ENCODE measurements at places on chromosomes 3 and 15.
A peak's percentile ranks its signal among the peaks of the same experiment; 100 is the strongest.

- no peak for DNase-seq
Observed at GRCh38 chr15:39835550-39835949, 52.9 kb upstream of the FSIP1 start.

- no peak for DNase-seq
Observed at GRCh38 chr3:147406028-147406931, at the start of gene ZIC4. Gene ZIC4, minus strand, starts transcription at chr3:147406543. Its CDS starts 3,746 bp downstream, at chr3:147402797.

GRCh38 chr15:98530570-98530969 lies 117.8 kb upstream of the IGF1R start:
- no peak for DNase-seq

GRCh38 chr3:124999897-125000435 lies 55.8 kb downstream of the HEG1 start:
- no peak for DNase-seq

DNA sequence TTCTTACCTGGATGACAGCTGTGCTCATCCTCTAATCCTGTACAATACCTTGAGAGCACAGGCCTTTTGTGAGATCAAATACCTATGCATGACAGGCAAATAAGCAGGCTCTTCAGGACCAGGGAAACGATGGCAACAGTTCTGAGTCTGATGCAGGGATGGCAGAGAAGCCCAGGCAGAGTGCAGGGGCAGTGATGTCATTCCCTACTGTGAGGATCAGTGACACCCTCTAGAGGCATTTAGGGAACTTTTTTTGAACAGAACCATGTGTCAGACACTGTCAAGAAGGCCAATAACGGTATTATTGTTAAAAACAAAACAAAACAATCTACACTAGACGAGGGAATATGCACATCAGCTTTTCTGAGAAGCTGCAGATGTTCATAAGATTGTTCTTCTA lies 314.8 kb upstream of the CTDSPL start:
- DNase-seq = no peak

DNA sequence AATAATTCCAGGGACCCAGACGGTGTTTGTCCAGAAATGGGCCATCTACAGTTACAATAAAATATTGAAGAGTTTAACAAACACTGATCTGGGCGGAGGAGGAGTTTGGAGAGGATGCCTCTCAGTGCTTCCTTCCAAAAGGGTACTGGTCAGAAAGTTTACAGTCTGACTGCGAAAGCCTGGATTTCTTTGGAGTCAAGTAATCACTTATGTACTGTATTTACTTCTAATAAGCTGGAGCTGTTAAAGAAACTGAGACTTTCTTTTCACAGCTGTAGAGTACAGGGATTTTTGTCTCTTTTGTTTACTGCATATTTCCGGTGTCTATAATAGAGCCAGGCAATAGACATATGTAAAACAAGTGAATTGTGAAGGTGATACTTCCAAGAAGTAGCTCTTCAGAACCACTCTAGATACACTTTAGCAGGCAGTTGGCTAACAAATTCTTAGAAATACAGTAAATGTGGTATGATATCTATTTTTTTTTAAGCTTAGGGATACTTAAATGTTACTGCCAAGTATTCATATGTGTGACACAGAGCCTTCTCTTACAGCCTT lies 22.1 kb upstream of the NEO1 start:
- DNase-seq = no peak

- no peak for DNase-seq
Observed at GRCh38 chr3:14000556-14000955, 120.7 kb upstream of the WNT7A start.

DNA sequence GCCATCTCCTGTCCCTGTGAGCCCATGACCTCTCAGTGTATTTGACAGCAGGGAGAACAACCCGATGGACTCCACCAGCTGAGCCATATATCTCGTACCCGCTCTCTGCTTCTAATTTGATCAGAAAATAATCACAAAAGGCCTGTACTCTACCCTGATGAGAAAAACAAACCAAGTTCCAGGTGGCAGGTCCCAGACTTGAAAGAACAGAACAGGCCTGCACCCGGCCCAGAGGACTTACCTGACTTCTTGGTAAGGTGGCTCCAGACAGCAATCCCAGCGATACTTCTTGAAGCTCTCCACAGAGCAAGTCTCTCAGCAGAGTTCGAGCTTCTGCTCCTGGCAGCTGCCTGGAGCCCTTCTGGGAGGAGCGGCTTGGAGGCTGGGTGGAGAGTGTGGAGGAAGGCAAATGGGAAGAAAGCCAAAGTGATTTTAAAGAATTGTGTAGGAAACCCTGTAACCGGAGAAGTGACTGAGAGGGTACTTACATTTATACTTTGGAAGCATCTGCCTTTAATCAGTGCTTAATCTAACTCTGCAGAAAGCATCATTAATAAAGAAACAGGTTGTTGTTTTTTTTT lies 91.6 kb downstream of the SCN11A start:
- no peak for DNase-seq

- DNase-seq = no peak
Observed at GRCh38 chr3:48784426-48785120, 63.1 kb downstream of the PRKAR2A start.

- DNase-seq = no peak
Observed at GRCh38 chr3:189890496-189890895, 230.2 kb downstream of the P3H2 start.

- peak; percentile 26 for DNase-seq
Observed at GRCh38 chr15:61227950-61228936, 859 bp downstream of the RORA start.

- no peak for DNase-seq
Observed at GRCh38 chr3:42505128-42505848, 2.8 kb downstream of the VIPR1 start.

- no peak for DNase-seq
Observed at GRCh38 chr3:197335428-197336132, 37.2 kb upstream of the DLG1 start.

- DNase-seq = no peak
Observed at GRCh38 chr3:11522953-11523571, 120.7 kb downstream of the VGLL4 start.

GRCh38 chr3:159178209-159178897 lies 376.5 kb downstream of the MFSD1 start:
- DNase-seq = no peak

DNA sequence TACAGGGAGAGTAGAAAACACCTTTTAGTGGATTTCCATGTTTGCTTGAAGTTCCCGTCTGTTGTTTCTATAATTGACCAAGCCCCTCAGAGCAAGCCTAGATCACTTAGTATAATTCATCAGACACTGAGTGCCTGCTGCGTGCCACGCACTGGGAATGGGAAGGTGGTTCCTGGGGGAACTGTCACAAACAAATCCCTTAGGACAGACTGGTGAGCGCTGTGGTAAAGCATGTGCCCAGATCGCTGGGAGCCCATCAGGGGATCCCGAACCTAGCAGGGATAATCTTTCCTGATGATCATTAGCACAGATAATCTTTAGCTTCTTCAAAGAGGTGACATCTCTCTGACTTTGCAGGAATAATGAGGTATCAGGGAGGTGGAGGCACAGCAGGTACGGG lies 9.6 kb downstream of the MRPS11 start:
- no peak for DNase-seq

- DNase-seq = peak; percentile 68
Observed at GRCh38 chr3:134378384-134378783, 4.1 kb upstream of the AMOTL2 start.

GRCh38 chr3:159899166-159899565 lies 89.5 kb upstream of the IL12A start:
- DNase-seq = no peak

GRCh38 chr3:129257609-129258008 lies 8.2 kb downstream of the COPG1 start:
- no peak for DNase-seq

DNA sequence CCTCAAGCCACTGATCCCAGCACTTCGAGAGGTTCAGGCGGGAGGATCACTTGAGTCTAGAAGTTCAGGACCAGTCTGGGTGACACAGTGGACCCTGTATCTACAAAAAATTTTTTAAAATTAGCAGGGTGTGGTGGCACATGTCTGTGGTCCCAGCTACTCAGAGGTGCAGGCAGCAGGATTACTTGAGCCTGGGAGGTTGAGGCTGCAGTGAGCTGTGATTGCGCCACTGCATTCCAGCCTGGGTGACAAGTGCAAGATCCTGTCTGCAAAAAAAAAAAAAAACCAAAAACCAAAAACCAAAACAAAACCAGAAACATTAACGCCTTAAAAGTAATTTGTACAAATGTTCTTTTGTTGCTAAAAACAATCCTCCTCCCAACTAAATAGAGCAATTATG lies 27.9 kb upstream of the SLC12A8 start:
- DNase-seq = no peak

DNA sequence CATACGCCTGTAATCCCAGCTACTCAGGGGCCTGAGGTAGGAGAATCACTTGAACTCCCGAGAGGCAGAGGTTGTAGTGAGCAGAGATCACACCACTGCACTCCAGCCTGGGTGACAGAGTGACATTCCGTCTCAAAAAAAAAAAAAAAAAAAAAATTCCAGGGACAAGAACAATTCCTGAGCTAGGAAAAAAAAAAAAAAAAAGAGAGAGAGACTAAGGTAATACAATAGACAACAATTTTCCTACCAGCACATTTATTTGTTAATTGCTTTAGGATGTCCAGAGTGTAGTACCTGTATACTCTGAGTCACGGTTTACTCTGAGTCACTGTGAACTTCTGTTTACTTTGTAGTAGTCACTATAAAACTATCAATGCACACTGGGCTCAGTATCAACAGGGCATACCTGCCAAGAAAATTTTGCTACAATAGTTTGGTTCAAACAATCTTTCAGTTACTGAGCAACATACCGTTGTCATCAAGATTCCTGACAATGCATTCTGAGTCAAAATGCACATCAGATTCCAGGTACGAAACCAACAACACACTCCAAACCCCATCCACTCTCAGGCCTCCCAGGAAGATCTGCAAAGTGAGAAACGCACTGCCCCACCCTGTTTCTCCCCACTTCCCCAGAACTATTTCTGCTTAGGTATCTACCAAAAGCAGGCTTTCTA lies 28.3 kb downstream of the IGF2BP2 start:
- no peak for DNase-seq

DNA sequence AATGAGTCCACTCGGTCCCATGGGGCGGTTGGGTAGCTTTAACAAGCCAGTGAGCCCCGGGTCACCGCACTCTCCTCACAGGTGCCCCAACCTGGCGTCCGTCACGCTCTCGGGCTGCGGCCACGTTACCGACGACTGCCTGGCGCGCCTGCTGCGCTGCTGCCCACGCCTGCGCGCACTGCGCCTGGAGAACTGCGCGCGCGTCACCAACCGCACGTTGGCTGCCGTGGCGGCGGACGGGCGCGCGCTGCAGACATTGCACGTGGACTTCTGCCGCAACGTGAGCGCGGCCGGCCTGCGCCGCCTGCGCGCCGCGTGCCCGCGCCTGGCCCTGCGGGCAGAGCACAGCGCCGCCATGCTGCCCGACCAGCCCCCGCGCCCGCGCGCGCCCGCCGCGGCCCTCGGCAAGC lies 3.4 kb downstream of the FBXL22 start:
- DNase-seq = peak; percentile 85

GRCh38 chr3:108500728-108501127 lies 9.7 kb downstream of the MYH15 start:
- DNase-seq = no peak

DNA sequence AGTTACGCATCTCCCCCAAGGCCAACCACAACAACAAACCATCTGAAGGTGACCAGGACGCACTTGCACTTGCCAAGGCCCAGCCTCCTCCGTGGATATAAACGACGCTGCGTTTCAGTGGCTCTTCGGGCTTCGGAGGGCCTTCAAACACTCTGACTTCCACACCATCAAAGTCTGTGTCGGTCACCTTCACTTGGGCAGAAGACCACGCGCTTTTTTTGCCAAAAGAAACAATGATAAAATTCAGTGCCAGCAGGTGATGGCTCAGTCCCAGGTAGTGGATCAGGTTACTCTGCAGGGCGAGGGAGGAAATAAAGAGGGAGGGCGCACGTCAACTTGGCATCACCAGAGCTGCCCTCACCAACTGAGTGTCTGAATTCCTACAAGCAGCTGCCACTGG lies 63.0 kb downstream of the NCEH1 start:
- DNase-seq = no peak

- no peak for DNase-seq
Observed at GRCh38 chr3:2635511-2635910, 474.7 kb downstream of the IL5RA start.

- DNase-seq = no peak
Observed at GRCh38 chr3:5258526-5258925, 71.0 kb downstream of the EDEM1 start.

DNA sequence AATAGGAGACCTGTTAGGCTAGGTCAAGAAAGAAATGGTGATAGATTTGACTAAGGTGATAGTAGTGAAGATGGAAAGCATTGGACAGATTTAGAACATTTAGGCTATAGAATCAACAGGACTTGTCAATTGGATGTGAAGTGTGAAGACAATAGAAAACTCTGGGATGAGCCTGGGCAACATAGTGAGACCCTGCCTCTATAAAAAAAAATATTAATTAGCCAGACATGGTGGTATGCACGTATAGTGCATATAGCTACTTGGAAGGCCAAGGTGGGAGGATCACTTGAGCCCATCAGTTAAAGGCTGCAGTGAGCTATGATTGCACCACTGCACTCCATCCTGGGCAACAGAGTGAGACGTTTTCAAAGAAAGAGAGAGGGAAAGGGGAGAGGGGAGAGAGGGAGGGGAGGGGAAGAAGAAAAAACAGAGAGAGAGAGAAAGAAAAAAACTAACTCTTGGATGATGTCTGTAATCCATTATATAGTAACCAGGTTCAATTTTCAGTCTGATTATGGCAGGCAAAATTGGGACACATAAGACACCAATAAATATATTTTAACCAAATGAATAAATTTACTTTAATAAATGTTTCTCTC lies 9.6 kb downstream of the SENP8 start:
- DNase-seq = no peak

DNA sequence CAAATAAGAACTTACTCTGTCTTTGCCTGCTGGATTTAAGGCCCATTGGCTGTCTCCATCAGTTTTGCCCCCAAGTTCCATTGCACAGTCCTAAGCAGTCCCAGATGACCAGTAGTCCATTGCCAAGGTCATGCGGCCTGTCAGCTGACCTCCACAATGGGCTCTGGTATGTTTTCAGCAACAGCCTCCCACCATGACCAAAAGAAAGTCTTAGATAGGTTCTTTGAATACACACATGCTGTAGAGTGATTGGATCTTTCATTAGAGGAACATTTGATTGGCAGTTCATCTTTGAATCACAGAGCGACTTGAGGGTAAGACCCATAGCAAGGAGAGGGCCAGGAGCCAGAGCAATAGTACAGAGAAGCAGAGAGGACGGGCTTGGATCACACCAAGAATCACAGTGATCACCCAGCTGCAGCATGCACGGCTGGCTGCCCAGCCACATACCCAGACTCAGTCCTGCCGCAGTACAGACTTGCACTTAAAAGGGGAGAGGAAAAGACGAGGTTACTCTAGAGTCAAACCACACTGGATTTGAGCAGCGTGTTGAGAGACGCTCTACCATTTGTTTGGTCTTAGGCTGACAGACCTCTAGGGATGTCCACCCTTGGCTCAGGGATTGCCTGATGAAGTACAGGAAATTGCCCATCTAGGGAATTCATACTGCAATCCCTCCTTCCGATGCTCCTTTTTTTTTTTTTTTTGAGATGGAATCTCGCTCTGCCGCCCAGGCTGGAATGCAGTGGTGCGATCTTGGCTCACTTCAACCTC lies 50.4 kb downstream of the APH1B start:
- peak; percentile 9 for DNase-seq

GRCh38 chr15:72365844-72366243 lies 10.0 kb downstream of the HEXA start:
- no peak for DNase-seq

GRCh38 chr3:120418866-120419490 lies 31.8 kb downstream of the FSTL1 start:
- peak; percentile 42 for DNase-seq

- DNase-seq = no peak
Observed at GRCh38 chr3:54871867-54872266, 56.0 kb downstream of the LRTM1 start.
